ENCODE measurements at places on chromosomes 16 and 17. TPM values are rescaled to one million over a fixed set of nuclear protein-coding genes. Genes with fewer than 3 reads are reported as not detected.

DNA sequence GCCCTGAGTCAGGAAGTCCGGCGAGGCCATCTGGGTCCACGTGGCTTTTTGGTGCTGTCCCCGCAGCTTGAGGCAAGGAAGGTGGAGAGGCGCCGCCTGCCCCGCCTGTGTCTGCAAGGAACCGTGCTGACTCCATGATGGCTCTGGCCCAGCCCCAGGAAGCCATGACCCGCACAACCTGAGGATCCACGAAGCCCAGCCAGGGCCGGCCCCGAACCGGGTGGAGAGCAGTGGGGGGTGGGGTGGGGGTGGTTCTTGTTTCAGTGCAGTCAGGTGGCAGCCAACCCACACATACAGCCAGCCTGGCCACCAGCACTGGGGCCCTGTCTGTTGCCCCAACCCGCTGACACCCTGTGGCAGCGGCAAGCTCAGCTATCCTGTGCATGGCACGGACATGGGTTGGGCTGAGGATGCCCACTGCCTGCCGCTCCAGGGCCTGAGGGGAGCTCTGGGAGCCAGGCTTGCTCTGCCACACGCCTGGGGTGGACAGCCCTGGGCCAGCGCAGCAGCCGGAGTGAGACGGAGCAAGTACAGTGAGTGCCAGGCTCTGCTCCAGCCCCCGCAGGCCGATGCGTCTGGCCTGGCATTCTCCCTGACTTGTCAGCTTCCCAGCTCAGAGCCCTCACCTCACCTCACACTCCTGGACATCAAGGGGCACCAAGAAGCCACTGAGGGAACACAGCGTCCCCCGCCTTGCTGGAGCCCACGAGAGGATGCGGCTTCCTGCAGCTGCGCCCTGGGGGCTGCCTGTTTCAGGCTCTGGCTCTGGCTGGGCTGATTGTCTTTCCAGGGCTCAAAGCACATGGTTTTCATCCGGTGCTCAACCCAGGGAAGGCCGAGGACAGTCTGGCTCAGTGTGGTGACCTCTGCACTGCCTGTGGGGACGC is 68.8 kb downstream of the LMF1 start:
- no peak for DNase-seq

GRCh38 chr17:81479175-81480071 is 33.2 kb downstream of the ACTG1 start:
- no peak for DNase-seq

DNA sequence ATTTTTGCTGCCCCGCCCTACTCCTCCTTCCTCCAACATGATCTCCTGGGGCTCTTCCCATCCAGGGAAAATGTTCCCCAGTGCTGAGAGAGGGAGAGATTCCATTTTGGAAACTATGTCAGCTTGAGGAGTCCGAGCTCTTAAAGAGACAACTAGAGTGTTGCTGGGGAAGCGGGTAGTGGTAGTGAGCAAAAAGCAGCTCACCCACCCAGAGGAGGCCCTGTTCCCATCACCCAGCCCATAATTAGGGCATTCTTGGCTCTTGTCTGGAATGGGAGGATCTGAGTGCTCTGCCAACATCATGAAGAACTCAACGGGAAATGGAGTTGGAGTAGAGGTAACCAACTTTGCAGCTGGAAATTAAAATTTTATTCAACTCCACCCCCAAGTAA is 9.1 kb upstream of the MSL1 start:
- DNase-seq: peak; percentile 69

EVI2A gene
- 2.2 TPM for total RNA-seq

DNA sequence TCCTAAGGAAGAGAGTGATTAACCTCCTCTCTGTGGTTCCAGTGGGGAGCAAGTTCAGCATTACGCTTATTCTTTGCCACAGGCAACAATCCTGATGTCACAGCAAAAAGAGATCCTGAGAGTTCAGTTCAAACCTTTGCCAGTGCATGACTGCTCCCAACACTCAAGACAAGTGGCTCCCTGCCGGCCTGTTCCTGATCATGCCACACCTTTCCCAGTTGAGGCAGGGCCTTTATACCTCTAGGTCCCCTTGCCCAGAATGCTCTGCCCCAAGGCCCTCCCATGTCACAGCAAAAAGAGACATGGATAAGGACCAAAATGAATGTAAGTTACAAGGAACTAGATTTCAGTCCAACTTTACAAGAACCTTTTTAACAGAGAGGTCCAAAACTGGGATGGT is 31.0 kb upstream of the ARHGAP23 start:
- DNase-seq: no peak

DNA sequence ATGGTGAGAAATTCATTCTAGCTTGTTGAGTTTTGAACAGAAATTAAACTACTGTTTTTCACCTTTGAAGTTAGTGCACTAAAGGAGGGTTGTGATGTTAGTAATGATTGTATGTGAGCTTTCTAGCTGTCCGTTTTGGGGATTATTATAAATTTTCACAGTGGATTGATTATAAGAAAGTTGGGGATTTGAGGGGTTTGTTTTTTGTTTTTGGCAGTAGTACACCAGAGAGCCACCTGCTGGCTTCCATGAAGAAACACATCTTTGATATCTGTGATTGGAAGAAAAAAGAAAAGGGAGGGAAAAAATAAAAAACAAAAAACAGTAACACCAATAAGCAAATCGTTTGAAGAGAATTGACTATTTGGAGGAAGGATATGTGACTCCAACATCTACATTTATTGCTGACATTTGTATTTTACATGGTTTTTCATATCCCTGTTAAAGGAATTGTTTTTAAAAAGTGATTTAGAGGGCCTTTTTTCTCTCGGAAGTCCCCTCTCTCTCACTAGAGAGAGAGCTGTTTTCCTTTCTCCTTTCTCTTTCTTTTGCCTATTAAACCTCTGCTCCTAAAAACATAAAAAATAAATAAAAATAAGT is 1469.5 kb upstream of the GOT2 start:
- DNase-seq: no peak

DNA sequence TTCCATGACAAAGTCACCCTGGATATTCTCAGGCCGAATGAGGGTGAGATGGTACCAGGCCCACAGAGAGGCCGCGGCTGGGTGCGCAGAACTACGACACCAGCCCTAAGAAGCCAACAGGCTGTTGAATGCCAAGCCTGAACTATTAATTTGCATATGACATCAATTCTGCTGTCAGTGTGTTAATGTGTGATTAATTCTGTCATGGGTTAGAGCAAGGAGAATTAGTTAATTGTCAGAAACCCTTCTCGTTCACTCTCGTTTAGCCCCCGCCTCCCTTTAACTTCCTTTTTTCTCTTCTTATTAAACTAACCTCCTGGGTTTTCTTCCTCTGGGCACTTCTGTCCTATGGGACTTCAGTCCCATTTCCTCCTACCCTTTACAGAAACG is 123.4 kb downstream of the ZFHX3 start:
- DNase-seq: peak; percentile 39

GRCh38 chr17:416293-417206 is 63.9 kb upstream of the RPH3AL start:
- DNase-seq: no peak

DHX40 gene
- total RNA-seq: 18.2 TPM

DNA sequence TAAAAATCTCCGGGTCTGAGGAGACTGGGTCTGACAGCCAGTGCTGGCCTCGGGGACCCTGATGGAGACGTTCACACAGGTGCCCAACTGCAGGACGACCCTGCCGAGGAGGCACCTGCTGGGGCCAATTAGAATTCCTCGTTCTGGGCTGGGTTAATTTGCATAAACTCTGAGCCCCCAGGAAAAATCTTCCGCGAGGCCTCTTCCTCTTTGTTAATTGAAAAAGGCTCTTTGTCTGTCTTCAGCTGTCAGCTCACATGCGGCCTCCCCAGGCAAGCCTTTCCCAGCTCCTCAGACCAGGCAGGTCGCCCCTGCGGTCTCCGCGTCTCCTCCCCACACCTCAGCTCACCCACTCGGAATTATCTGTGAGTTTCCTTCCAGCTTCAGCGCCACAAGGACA is 400.2 kb downstream of the SEC14L1 start:
- DNase-seq: no peak

DNA sequence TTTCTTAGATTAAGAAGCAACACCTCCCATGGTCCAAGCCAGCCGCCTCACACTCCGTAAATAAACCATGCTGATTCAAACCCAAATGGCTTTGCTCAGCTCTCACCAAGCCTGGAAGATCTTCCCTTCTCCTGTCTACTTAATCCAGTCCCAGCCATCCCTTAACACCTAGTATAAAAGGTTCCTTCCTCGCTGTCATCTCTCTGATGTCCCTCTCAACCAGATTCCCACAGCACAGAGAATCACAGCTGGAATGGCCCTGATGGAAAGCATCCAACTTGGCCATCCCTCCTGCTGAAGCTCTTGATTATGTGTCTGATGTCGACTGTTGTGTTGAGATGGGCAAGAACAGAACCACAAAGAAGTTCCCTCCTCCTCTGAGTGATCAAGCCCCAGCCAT is 50.6 kb upstream of the ADCY9 start:
- DNase-seq: no peak

GRCh38 chr17:45946841-45947256 is 52.2 kb upstream of the STH start:
- no peak for DNase-seq

GRCh38 chr17:69828087-69828486 is 246.9 kb upstream of the KCNJ16 start:
- no peak for DNase-seq

GRCh38 chr17:68382582-68383085 is 74.7 kb downstream of the WIPI1 start:
- DNase-seq: no peak

SP6 gene
- 0.08 TPM for total RNA-seq

COG1 gene
- 48.5 TPM for total RNA-seq

GRCh38 chr17:296906-297690 is 55.5 kb downstream of the RPH3AL start:
- DNase-seq: peak; percentile 65

DNA sequence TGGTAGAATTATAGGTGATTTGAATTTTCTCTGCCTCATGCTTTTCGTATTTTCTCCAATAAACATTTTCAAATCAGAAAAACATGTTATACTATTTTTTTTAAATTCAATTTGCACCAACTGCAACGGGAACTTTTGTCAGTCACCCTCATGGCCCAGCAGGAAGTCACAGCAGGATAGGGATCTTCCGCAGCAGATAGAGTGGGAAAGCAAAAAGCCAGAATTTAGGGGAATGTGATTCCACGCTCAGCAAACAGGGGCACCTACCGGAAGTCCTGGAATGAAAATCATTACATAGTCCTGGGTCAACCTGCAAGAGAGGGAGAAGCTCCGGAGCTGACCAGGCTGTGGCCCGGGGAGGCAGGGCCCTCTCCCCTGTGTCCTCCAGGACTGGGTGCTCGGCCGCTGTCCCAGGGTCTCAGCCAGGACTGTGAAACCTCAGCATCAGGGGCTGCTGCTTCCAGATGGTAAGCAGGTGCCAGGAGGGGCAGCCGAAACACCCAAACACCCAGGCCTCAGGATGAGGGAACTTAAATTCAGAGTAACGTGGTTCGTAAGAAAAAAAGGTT is 3.9 kb downstream of the SLC47A2 start:
- DNase-seq: no peak

DNA sequence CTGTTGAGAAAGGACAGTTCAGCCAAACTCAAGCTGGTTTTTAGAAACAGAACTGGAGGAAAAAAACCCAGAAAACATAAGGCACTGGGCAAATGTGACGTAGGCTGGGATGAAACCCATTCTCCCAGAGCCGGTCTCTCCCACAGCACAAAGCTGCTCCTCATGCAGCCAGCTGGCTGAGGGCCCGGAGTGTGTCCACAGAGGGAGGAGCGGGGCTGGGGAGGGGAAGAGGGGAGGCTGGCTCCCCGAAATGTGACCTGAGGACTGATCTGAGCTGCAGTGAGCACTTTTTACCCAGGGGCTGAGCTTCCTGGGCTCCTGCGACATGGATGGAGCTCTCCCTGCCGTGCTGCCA is 20.8 kb downstream of the FOXF1 start:
- no peak for DNase-seq

- DNase-seq: no peak
Measured at GRCh38 chr16:3012828-3013420, at the start of gene CLDN9. Gene CLDN9 (plus strand): TSS chr16:3012923. CDS start chr16:3013363, 440 bp downstream.
